ENCODE measurements at places on chromosomes 5 and 9.

DNA sequence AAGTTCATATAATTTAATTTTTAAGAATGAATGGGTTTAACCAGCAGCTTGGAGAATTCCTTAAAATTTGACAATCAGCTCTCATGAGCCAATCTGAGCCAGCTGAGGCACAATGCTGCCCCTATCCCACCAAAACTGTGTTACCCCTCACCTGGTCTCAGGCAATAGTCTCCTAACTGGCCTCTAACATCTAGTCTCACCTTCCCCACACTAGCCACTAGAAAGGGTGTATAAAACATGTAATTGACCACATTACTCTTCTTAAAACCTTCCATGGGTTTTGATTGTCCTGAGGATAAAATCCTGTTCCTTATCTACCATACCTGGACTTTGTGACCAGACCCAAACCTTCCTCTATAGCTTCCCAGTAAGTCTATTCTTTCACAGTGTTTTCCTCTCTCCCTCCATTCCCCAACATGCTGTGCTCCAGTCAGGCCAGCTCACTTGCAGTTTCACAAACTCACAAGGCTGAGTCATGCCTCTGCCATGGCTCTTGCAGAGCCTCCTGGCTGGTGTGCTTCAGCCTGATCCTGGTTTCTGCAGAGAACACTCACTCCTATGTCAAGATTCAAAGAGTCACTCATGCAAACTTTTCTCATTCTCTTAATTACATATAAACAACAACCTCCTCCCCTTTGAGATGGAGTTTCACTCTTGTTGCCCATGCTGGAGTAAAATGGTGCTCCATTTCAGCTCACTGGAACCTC, 16.0 kb upstream of the ZCCHC7 start:
- DNase-seq, result peak; percentile 85

DNA sequence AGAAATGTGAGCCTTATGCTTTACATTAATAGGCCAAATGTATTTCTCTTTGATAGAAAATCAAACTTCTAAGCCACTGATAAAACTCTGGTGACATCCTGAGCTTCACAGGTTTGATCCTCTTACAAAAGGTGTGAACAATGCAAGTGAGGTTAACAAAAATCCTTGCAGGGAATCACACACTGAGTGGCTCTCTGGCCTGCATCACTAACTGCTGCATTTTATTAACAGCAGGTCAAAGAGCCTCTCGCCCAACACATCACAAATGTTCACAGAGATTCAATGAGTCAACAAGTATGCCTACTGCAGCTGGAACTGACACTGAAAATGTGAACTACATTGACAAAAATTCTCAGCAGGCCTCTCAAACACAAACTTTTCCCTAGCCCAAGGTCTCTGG, 122.3 kb downstream of the SEMA5A start:
- DNase-seq, result peak; percentile 62

- DNase-seq, result peak; percentile 40
Observed at GRCh38 chr9:127706836-127707241, at the start of gene CFAP157. CFAP157 (plus strand) TSS chr9:127706988; CDS start chr9:127707032, 44 bp downstream.

DNA sequence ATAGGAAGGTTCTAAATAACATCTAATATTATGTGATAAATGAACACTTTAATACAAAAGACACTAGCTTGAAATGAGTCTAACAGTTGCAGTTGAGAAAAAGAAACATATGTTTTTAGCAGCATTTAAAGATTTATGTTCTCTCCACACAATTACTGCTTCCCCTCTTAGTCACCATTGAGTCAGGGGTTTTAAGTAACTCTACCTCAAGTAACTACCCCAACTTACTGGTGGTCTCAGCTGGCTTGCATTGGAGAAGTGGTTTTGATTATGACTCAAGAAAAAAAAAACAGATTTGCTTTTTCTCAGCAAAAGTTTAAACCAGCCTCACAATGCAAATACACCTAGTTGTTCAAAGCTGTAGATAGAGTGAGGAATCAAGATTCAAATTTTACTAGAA, 1216.5 kb upstream of the CDH9 start:
- DNase-seq, result no peak

- no peak for DNase-seq
Observed at GRCh38 chr9:99635032-99635431, 186.7 kb upstream of the NR4A3 start.

DNA sequence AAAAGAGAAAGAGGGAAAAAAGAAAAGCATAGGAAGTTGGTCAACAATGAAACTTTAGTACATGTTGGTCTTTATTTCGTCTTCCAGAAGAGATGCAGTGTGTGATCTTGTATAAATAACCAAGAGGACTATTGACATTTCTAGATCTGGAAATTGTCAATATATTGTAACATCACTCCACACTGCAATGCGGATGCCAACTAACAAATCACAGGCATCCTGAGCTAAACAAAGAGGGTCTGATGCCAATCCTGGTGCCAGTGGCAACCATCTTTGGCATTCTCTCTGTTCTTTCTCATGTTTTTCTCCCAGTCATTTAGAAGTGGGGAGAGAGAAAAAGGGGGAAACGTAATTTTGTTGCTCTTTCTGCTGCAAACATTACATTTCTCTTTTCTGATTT, 9.7 kb downstream of the NFIB start:
- no peak for DNase-seq

- no peak for DNase-seq
Observed at GRCh38 chr5:124961521-124961920, 215.1 kb upstream of the ZNF608 start.

GRCh38 chr5:78162253-78162862, 132.1 kb downstream of the AP3B1 start:
- DNase-seq, result peak; percentile 27
